NCI-H1436 treated with DMSO at 0.1 percent for 48 hours (cell line): ENCODE measurements at places on chromosomes 16 and 17.
A peak's percentile ranks its signal among the peaks of the same experiment; 100 is the strongest.

DNA sequence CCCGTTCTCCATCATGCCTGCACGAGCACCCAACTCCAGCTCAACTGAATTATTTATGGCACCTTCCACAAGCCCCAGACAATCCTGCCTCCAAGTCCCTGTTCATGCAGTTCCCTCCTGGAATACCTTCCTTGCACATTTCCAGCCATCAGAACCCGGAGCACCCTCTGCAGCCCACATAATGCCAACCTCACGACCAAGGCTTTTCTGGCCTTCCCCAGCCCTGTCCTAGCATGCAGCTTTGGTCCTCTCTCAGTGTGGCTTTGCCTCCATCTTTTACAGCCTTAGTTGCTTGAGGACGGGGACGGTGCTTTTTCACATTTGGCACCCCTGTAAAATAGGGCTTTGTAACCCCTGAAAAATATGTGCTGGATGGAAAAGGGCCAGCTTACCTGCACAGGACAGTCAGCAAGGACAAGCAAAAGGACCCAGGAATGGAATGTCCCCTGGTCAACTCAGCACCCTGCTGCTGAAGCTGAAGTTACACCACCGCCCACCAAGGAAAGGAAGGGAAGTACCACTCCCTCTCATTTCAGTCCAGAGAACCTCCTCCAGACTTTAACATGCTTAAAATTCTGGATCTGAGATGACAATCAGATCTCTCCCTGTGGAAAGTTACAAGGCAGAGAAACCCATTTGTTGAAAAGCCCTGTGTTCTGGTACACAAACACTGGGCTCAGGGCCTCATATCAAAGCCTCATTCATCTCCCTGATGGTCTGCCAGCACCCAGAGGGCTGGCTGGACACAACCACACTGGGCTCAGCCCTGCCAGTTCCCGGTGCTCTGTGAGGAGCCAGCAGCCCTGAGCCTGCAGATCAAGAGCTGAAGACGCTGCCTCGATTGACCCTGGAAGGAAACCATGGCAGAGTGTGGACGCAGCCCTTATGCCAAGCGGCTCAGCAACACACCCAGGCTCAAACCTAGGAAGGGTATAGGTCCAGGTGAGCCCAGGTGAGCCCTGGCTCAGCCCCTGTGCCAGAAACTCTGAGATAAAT lies 2.9 kb downstream of the SLC39A11 start:
- DNase-seq: no peak

GRCh38 chr17:27940503-27941428 lies 47.6 kb upstream of the LYRM9 start:
- no peak for DNase-seq

DNA sequence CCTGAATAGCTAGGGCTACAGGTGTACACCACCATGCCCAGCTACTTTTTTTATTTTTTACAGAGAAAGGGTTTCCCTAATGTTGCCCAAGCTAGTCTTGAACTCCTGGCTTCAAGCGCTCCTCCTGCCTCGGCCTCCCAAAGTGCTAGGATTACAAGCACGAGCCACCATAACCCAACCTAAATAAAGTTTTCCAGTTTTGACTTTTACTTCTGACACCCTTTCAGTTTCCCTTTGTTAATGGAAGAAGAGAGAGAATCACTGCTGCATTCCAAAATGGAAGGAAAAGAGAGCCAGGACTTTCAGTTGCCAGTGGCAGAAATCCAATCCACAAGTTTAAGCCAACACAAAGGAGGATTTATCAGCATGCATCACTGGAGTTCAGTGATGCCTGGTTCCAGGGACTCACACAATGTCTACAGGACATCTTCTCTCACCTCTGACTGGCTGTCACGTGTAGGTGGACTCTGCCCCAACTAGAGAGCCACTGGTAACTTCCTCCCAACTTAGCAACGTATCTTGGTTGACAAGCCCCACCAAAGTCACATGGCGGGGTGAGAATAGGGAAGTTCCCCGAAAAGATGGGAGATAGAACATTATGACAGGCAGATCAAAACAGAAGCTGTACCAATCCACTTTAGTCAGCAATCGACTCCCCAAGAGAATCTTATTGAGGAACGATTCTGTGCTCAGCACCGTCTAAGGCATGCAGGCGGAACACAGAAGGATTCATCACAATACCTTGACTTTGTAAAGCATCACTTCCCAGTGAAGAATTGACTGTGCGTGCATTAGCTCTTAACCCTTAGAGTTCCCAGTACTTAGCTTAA lies 46.5 kb downstream of the GAS7 start:
- DNase-seq: no peak

- no peak for DNase-seq
Measured at GRCh38 chr17:17771498-17772201, 65.1 kb downstream of the SREBF1 start.

GRCh38 chr17:44759086-44759915 lies 513 bp downstream of the ADAM11 start:
- no peak for DNase-seq

GRCh38 chr17:40072735-40073346 lies 10.1 kb downstream of the THRA start:
- DNase-seq: no peak

- no peak for DNase-seq
Measured at GRCh38 chr17:35010093-35010492, 29.8 kb downstream of the LIG3 start.

DNA sequence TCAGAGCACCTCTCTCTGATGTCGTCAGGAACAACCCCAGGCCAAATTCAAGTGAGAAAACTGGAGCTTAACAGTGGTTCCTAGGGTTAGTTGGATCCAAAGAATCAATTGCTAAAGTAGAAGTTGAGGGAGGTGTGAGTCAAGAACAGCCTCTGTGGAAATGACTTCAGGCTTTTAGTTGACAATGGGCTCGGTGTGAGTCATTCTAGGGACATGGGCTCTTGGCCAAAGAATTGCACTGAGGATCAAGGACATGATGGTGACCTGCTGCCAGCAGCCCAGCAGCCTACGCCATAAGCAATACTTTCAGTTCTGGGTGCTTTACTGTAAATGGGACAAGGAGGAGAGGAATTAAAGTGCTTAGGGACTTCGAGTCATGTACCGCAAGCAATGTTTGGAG lies 32.1 kb upstream of the SMURF2 start:
- DNase-seq: no peak

GRCh38 chr16:62014319-62014923 lies 21.8 kb downstream of the CDH8 start:
- DNase-seq: peak; percentile 72

- no peak for DNase-seq
Measured at GRCh38 chr16:8956265-8957062, 7.2 kb downstream of the USP7 start.

GRCh38 chr16:47142486-47142820 lies 1.3 kb downstream of the NETO2 start:
- no peak for DNase-seq

DNA sequence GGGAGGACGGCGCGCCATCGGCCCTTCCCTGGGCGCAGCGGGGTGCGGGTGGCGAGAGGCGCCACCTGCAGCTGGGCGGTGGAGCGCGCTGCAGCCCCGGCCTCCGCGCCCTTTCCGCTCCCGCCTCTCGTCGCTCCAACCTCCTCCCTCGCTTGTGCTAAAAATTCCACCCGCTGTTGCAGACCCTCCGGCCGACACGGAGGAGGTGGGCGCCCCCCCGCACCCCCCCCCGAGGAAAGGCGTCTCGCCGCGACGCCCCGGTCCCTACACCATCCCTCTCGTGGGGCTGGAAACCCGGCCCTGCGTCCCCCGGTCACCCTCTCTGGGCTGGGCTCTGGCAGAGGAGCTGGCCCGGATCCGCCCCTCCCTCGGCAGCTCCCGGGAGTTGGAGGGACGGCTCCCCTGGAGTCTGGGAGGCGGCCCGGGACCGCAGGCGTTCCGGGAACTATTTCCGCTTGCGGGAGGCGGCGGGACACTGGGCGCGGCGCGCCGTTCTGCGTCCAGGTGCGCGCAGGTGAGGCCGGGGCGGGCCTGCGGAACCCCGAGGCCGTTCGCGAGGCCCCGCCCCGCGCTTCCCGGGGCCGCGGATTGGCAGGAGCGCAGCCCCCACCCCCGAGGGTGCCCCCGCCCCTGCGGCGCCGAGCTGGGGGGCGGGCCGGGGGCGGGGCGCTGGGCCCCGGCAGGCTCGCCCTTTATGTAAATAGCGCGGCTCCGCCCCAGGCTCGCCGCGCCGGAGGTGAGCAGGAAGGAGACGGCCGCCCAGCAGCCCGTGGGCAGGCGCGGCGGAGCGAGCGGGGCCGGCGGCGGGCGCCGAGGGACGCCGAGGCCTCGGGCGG lies at the start of gene LLGL2:
TSS of gene LLGL2 (plus strand) at position 728 of the 836 bp plus-strand sequence. CDS start 17,730 bp downstream, outside the sequence.
- peak; percentile 56 for DNase-seq

- no peak for DNase-seq
Measured at GRCh38 chr16:78220571-78220970, 121.1 kb downstream of the WWOX start.

GRCh38 chr17:39706921-39707337 lies 7.1 kb downstream of the ERBB2 start:
- DNase-seq: no peak

DNA sequence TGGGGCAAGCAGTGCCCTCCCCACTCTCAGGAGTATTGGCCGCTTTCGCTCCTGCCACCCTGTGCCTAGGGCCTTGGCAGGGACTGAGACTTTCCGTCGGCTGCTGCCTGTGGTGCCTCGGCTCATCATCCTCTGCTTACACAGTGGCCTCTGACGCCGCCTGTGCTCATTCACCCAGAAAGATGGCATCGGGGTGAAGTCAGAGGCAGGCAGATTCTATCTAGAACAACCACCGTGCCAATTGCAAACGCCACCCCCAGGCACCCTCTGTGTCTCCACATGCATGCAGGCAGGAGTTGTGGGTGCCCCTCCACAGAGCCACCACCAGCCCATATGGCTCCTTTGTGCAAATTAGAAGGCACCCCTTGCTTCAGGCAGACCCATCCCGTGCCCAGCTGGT lies 154.2 kb upstream of the GSE1 start:
- no peak for DNase-seq

DNA sequence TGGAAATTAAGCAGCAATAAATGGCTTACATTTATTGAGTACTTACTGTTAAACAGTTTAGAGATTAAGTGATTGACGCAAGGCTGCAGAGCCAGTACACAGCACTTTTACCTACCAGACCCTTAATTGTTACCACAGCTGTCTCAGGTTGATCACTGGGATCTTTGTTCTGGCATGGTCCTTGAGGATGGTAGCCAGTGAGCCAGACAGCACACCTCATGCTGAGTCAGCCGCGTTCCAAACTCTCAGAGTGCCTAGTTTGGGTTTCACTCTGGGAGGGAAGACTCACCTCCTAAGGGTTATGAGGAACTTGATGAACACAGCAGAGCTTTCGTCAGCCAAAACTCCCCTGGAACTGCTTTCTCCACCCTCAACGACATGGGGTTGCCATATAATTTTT lies 20.4 kb downstream of the CDH3 start:
- DNase-seq: no peak

GRCh38 chr16:20873331-20873730 lies 26.8 kb downstream of the DCUN1D3 start:
- DNase-seq: no peak

GRCh38 chr17:75504347-75505151 lies 10.8 kb downstream of the CASKIN2 start:
- no peak for DNase-seq

DNA sequence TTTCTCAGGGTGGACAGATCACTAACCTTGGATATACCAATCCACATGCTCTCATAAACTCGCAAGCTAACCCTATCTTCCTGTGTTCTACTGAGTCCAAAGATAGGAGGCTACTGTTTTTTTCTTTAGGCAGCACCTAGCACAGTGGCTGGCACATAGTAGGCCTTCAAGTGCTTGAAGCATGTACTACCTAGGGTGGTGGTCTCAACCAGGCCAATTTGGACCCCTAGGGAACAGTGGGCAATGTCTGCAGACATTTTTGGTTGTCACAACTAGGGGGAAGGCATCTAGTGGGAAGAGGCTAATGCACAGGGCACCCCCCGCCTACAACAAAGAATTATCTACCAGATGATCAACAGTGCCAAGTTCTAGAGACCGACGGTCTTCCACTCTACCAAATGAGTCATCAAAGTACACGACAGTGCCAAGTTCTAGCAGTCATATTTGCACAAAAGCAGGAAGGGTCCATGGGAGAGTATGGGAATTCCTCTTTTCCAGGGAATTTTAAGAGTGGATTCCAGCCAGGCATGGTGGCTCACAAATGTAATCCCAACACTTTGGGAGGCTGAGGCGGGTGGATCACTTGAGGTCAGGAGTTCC lies 390.3 kb downstream of the SLC39A11 start:
- no peak for DNase-seq

DNA sequence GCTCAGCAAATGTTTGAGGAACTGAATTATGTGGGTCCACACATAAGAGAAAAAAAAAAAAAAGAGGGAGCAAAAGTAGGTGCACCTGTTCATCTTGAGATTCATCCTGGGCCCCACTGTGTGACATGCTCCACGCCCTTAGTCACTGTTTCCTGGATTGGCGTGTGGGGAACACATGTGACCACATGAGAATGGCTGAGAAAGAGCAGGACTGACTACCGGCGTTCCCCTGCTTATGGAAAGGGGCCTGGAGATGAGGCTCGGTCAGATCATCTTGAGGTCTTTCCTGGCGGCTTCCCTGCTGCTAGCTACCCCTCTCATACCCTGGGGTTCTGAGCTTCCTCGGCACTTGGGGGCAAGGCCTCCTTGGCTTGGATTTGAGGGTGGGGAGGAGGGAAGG lies 3.9 kb downstream of the DEXI start:
- DNase-seq: no peak

- DNase-seq: no peak
Measured at GRCh38 chr16:85664580-85665372, 24.0 kb downstream of the GINS2 start.
